Purkinje cell (primary cell): ENCODE measurements at places on chromosomes 5 and 9. TPM values are rescaled to one million over a fixed set of nuclear protein-coding genes. Genes with fewer than 3 reads are reported as not detected.

The TEX48 gene
- not detected in 2 replicates for polyA plus RNA-seq

The SLC34A3 gene
- not detected in 2 replicates for polyA plus RNA-seq

The ADGRD2 gene
- polyA plus RNA-seq, result not detected in 2 replicates

The TTC16 gene
- not detected in 2 replicates for polyA plus RNA-seq

The FOXD4L3 gene
- not detected in 2 replicates for polyA plus RNA-seq

The KIF4B gene
- 0.10 and 0.85 TPM in 2 replicates for polyA plus RNA-seq

The CKS2 gene
- polyA plus RNA-seq, result 149 and 184 TPM in 2 replicates

The C9 gene
- 0.08 TPM in 1 of 2 replicates, not detected in the other for polyA plus RNA-seq

The PCDHA13 gene
- 12.7 and 31.9 TPM in 2 replicates for polyA plus RNA-seq

The JADE2 gene
- 1.0 and 2.7 TPM in 2 replicates for polyA plus RNA-seq

The QRFP gene
- not detected in 2 replicates for polyA plus RNA-seq

The SPINK4 gene
- polyA plus RNA-seq, result not detected in 2 replicates

The HRH2 gene
- 8.8 and 11.5 TPM in 2 replicates for polyA plus RNA-seq

The SPATA31A3 gene
- not detected in 2 replicates for polyA plus RNA-seq

The CMBL gene
- 16.3 and 16.6 TPM in 2 replicates for polyA plus RNA-seq

The ORM1 gene
- 1.4 and 3.5 TPM in 2 replicates for polyA plus RNA-seq

The GABRA1 gene
- 1,009 and 1,123 TPM in 2 replicates for polyA plus RNA-seq

The CSF1R gene
- polyA plus RNA-seq, result 0.25 and 0.27 TPM in 2 replicates

The SLC25A2 gene
- not detected in 2 replicates for polyA plus RNA-seq

The PKD2L2 gene
- 1.3 TPM in 1 of 2 replicates, not detected in the other for polyA plus RNA-seq

The ROR2 gene
- not detected in 2 replicates for polyA plus RNA-seq

The C9orf152 gene
- not detected in 2 replicates for polyA plus RNA-seq

The RANBP6 gene
- polyA plus RNA-seq, result 47.3 and 61.7 TPM in 2 replicates

The DMXL1 gene
- 60.1 and 63.6 TPM in 2 replicates for polyA plus RNA-seq
